ENCODE measurements at places on chromosomes 2 and 18. TPM values are rescaled to one million over a fixed set of nuclear protein-coding genes. Genes with fewer than 3 reads are reported as not detected.

GRCh38 chr18:23181547-23181946 is 46.3 kb downstream of the CABLES1 start:
- no peaks in the 10 kb centered on the region for H3K36me3 ChIP-seq
- no peak overlapping the region for H3K4me3 ChIP-seq
- no peak for DNase-seq
- peaks cover 19% of the 10 kb centered on the region for H3K4me1 ChIP-seq
- H3K27me3 ChIP-seq = no peaks in the 10 kb centered on the region

DNA sequence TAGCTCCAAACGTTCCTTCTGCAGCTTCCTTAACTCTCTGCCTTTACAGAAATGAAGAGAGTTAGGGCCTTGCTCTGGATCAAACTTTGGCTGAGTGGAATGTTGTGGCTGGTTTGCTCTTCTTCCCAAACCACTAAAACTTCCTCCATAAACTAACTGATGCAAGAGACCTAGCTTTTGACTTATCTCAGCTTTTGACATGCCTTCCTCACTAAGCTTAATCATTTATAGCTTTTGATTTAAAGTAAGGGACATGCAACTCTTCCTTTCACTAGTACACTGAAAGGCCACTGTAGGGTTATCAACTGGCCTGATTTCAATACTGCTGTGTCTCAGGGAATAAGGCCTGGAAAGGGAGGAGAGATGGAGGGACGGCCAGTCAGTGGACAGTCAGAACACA is 8.3 kb downstream of the PXDN start:
- H3K27ac ChIP-seq = peak overlapping the region; percentile 85
- no peak overlapping the region for H3K4me3 ChIP-seq
- H3K4me1 ChIP-seq = peaks cover 52% of the 10 kb centered on the region

DNA sequence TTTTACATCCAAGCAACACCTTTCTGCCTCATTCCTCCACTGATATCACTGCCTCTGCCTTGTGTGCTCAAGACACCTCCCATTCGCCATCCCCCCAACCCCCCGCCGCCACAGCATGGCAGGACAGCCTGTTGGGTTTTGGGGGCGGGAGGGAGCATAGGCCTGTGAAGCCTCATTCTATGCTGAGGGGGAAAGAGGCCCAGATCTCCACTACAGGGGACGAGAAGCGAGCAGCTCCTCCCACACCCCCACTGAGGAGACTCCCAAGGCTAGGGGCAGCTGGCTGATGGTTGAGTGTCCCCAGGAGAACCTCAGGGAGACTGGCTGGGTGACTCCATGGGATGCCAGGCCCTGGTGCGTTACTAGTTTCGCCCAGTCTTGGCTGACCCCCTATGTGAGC is 214.3 kb upstream of the SIX2 start:
- H3K36me3 ChIP-seq = no peaks in the 10 kb centered on the region
- H3K27me3 ChIP-seq = no peaks in the 10 kb centered on the region
- no peak overlapping the region for H3K4me3 ChIP-seq
- H3K27ac ChIP-seq = no peak overlapping the region
- H3K4me1 ChIP-seq = peaks cover 4% of the 10 kb centered on the region

- H3K27ac ChIP-seq = no peak overlapping the region
- H3K36me3 ChIP-seq = no peaks in the 10 kb centered on the region
- no peaks in the 10 kb centered on the region for H3K27me3 ChIP-seq
- no peaks in the 10 kb centered on the region for H3K4me1 ChIP-seq
Observed at GRCh38 chr2:51006641-51007040, 25.3 kb downstream of the NRXN1 start.

DNA sequence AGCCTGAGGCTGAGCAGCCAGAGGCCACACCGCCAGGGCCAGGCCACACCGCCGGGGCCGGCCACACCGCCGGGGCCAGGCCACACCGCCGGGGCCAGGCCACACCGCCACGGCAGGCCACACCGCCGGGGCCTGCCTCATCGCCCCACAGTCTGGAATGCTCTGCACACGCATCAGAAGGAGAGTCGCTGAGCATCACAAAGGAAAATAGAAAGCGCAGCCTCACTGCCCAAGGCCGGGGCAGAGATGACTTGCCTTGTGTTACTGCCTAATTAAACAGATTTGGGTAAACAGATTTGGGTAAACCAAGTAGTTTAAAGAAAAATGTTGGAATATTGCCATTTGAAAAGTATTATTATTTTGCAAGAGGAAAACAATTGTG is 10.4 kb upstream of the NFATC1 start:
- peak; percentile 53 for DNase-seq
- no peaks in the 10 kb centered on the region for H3K4me1 ChIP-seq
- no peaks in the 10 kb centered on the region for H3K36me3 ChIP-seq

The EIF2B4 gene
- total RNA-seq = 24.2 TPM

DNA sequence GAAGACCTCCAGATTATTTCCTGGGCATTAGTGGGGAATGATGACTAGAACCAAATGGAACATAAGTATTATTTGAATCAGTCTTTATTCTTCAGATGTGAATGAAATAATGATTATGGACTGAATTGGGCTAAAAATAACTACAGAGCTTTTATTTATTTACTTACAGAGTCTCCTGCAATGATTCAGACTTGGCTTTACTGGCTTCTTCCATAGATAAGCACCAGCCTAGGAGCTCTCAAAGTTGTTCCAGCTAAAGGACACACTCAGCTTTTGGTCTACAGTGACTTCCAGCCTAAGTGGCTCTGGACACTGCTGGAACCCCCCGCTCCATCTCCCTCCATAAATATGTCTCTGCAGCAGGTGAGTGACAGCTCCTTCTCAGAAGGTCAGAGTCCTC is 24.3 kb upstream of the ARHGAP25 start:
- no peak overlapping the region for H3K4me3 ChIP-seq
- H3K4me1 ChIP-seq = no peaks in the 10 kb centered on the region
- no peaks in the 10 kb centered on the region for H3K36me3 ChIP-seq
- no peak for DNase-seq
- no peak overlapping the region for H3K27ac ChIP-seq
- peaks cover 20% of the 10 kb centered on the region for H3K27me3 ChIP-seq

DNA sequence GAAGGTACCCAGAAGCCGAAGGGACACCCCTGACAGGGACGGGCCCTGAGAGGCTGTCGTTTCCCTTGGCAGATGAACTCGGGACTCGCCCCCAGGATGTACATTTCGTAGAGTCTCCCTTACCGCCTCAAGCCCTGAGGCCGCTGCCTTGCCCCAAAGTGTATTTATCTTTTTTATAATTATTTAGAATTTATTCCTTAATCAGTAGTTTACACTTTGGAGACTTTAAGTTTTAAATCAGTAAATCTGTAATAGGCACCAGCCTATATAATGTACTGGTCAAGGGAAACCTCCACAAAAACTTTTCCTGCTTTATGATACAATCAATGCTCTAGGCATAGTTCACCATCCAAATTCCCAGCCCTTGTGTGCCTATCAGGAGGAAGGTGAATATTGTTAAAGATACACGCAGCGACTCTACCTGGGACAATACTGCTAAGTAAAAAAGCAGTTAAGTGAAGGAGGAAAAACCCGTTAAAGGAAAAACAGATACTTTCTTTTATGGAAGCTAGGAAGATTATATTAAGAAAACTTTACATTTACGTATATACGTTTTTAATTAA is 848 bp downstream of the VRK2 start:
- peaks cover 12% of the 10 kb centered on the region for H3K4me1 ChIP-seq
- H3K27ac ChIP-seq = peak overlapping the region; percentile 78
- DNase-seq = peak; percentile 31
- H3K27me3 ChIP-seq = no peaks in the 10 kb centered on the region

Measured in osteoblast (primary cell).